CD4-positive, alpha-beta T cell treated with Interleukin-21 for 1 hour (primary cell): ENCODE measurements at places on chromosomes 7 and 10.

DNA sequence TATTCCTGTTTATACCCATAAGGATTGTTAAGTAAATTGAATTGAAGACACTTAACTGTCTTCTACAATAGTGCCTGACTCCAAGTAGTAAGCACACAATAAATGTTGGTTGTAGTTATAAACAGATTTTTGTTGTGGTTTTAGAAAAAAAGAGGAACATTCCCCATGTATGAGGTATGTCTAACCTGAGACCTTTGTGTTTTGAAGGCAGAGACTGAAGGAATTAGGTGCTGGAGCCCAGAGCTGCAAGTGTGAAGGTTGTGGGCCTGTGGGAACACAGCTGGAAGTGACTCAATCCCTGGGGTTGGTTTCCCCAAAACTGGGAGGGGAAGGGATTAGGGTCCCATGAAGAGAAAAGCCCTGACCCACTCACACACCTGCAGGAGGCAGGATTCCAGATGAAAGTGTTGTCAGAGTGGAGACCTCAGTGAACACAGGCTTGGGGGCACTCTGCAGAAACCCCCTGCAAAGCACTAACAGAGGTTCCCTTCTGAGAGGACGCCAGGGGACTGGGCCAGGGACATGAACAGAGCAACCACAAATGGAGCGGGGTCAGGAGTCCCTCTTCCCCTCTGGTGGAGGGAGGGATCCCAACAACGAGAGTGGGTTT is 265.1 kb upstream of the KLF14 start:
- DNase-seq, result no peak

GRCh38 chr7:27151931-27152815 is at the start of gene HOXA3:
Gene HOXA3, minus strand, starts transcription at chr7:27152583. Its CDS starts 41,943 bp downstream, at chr7:27110640.
- no peak for DNase-seq

DNA sequence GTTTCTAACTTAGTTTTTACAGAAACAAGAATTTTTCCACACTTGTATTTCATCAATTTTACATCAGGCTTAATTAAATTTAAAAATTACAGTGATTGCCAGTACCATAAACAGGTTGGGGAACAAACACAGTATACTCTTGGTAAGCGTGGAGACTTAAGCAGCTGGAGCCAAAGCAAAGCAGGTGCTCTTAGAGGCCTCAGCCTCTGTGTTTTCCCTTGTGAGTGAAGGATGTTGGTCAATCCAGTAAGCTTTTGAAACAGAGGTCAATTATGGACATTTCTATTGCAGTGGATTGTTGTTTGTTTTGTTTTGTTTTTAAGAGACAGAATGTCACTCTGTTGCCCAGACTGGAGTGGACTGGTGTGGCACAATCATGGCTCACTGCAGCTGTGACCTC is 100.6 kb upstream of the CELF2 start:
- DNase-seq, result no peak

GRCh38 chr10:56240471-56240870 is 120.6 kb downstream of the ZWINT start:
- no peak for DNase-seq

DNA sequence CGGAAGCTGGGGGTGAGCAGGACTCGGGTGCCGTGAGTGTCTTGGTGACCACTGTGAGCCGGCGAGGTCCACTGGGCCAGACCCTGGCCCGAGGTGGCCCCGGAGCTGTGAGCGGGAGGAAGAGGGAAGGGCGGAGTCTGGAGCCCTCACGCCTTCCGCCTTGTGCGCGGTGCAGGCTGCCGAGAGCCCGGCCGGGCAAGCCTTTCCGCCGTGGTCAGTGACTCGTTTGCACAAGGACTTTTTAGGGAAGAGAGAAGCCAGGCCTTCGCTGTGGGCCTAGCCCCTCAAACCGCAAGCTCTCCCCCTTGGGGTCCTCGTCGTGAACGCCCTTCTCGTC is 40.9 kb upstream of the ZNF32 start:
- DNase-seq, result peak; percentile 22

- DNase-seq, result peak; percentile 43
Measured at GRCh38 chr7:73623798-73624668, at the start of gene MLXIPL. Gene MLXIPL, minus strand, starts transcription at chr7:73624522. Its CDS starts 30 bp downstream, at chr7:73624492.

- DNase-seq, result no peak
Measured at GRCh38 chr10:87670586-87670985, 10.9 kb downstream of the PAPSS2 start.

GRCh38 chr10:9012312-9012711 is 957.8 kb downstream of the GATA3 start:
- no peak for DNase-seq

- no peak for DNase-seq
Measured at GRCh38 chr7:113801751-113802150, 117.1 kb downstream of the PPP1R3A start.

DNA sequence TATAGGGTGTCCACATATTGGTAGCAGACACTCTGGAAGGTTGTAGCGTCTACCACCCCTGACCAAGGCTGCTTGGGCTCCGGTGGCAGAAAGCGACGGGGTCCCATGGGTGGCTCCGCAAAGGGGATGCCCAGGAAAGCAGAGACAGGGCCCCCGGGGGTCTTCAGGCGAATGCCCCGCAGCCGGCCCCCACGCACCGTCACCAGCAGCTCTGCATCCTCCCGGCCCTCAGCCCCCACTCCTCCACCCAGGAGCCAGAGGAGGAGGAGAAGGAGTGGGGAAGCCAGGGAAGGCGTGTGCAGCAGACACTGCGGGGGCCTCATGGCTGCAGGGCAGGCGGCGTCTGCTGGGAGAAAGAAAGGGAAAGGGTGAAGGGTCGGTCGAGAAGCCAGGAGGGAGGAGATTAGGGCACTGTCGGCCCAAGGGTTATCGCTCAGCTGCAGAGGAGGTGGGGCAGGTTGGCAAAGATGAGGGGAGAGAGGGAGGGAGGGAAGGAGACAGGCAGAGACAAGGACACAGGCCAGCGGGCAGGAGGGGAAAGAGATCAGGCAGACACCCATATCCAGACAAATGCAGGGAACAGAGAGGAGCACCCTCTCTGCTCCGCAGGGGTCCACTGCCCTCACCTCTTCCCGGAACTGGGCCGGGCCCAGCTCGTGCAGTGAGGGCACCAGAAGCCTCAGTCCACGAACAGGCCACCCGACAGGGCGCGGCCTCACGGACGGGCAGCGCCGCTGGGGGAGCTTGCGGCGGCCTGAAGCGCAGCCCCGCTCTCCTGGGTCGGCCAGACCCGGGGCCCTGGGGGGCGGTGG is 1.6 kb downstream of the ACHE start:
- DNase-seq, result no peak

DNA sequence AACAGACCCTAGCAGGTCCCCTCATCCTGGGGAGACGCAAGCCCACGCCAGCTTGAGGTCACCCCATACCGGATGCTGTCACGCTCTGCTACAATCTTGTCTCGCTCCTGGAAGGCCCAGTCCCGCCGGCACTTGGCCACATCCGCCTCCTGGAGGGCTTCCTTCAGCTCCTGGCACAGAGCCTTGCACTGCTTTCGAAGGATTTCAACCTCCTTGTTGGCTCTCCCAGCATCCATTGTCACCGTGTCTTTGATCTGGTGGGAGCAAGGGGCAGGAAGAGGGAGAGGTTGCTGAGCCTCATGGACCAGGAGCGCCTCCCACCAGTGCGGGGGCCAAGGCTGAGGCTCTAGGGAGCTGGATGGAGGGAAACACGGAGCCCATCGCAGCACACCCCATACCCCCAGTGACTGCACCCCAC is 90.9 kb downstream of the DLG5 start:
- DNase-seq, result no peak

- DNase-seq, result no peak
Measured at GRCh38 chr7:38312821-38313220, 39.4 kb upstream of the TARP start.

DNA sequence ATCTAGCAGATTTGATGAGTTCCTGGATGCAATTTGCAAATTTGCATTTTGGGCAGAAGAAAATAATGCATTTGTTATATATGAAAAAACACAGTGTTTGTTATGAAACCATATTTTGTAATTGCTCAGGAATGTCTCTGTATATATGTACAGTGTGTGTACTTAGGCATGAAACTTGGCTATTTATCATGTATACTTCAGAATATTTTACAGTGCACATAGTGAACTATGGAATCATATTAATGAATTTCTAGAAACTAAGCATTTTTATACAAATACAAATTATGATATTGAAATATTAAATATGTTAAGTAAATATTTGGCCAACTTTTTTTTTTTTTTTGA is 107.5 kb downstream of the TWIST1 start:
- DNase-seq, result no peak

DNA sequence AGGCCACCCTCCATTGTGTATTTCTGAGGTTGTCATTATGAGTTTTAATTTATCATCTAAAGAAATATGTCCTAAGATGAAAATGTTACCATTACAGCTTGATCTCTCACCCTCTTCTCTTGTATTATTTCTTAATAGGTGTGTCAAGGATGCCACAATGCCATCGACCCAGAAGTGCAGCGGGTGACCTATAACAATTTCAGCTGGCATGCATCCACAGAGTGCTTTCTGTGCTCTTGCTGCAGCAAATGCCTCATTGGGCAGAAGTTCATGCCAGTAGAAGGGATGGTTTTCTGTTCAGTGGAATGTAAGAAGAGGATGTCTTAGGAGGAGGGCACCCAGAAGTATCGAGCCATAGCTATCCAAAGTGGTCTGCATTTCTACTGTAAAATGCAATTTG is 46.8 kb downstream of the TES start:
- DNase-seq, result no peak

GRCh38 chr7:9231630-9232121 is 798.3 kb downstream of the NXPH1 start:
- no peak for DNase-seq

- DNase-seq, result no peak
Measured at GRCh38 chr10:119491966-119492757, 50.4 kb downstream of the RGS10 start.

- no peak for DNase-seq
Measured at GRCh38 chr7:107002126-107002525, 42.4 kb upstream of the PRKAR2B start.

- DNase-seq, result no peak
Measured at GRCh38 chr10:125980521-125981035, 84.2 kb downstream of the FANK1 start.

DNA sequence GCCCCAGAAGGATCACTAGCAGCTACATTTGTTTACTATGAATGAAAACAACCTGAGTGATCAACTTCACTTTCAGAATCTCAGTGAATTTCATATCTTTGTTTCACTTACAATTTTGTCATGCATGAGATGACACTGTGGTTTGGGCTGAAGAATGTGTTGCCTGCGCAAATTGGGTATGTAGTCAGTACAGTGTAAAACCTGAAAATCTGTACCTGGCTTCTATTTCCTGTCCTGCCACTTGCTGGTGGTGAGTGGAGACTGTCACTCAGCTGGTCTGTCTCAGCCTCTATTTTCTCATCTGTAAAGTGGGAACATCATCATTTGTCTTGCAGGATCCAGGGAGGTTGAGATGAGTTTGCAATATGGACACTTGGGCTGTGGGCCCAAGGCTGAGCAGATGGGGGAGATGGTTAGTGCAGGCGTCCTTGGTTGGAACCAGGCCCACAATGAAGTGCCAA is 118.0 kb downstream of the WDFY4 start:
- no peak for DNase-seq

GRCh38 chr7:11737723-11738122 is 94.3 kb downstream of the THSD7A start:
- no peak for DNase-seq

DNA sequence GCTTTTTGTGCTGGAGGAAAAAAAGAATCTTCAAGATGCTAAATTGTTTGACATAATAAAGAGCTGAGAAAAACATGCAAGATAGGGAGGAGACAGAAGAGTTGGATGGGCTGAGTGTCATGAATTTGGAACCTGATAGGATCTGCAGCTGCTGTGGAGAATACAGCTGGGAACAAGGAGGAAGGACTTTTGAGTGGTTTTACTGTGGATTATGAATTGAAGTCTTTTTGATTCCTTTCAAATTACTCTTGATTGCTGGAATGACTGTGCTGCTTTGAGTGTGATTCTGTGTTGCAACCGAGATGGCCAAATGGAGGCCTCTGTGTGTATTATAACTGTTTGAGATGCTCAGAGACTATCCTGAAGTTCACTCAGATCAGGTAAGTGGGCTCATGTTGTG is 4.0 kb downstream of the EFCAB10 start:
- no peak for DNase-seq

DNA sequence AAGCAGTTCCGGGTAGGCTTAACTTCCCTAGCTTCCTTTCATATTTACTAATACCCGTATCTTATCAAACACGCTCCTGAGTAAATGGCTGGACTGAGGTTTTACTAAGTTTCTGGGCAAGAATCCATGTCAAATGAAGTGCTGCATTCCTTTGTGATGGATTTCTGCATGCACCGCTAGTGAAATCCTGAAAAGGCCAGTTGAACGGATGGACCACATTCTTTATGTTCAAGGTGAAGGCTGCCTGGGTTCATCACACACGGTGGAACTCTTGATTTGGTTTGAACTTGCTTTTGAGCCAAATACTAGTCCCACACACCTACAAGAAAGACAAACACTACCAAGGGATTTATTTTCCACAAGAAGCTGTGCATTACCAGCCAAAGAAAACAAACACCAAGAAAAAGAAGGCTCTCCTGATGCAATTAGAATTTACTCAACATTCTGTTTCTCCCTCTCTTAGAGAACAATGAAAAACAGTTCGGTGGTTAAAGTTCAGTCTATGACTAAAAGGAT is 255.0 kb upstream of the SEMA3C start:
- no peak for DNase-seq

DNA sequence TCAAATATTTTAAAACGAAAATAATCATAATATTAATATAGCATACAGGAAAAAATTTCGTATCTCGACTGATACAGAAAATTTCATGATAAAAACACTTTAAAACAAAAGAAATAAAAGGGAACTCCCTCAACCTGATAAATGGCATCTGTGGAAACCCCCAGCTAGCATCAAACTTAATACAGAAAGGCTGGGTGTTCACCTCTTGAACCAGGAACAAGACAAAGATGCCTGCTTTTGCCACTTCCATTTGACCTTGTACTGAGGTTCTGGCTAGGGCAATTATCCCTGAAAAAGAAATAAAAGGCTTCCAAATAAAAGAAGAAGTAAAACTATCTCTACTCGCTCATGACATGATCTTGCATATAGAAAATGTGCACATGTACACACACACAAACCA is 2.5 kb upstream of the ALOX5 start:
- DNase-seq, result no peak

DNA sequence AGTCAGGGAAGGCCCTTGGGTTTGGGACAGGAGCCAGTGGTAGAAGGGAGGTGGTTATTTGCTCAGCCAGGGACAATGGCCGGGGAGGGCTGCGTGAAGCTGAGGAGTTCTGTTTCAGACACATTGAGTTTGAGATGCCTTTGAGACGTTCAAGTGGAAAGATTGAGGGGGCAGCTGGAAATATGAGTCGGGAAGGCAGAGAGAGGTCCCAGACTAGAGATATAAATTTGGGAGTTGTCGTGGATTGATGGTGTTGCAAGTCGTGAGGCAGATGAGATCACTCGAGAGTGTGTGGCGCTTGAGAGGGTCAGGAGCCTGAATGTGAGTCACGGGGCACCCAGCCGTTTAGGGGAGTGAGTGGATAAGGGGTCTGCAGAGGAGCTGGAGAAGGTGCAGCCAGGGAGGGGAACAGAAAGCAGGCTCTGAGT is 73.3 kb downstream of the ZMIZ1 start:
- no peak for DNase-seq

- DNase-seq, result no peak
Measured at GRCh38 chr7:130909161-130909836, 175.3 kb upstream of the KLF14 start.

GRCh38 chr10:73648975-73649829 is 6.6 kb downstream of the SYNPO2L start:
- no peak for DNase-seq
